ENCODE measurements at places on chromosomes 12 and 14.

DNA sequence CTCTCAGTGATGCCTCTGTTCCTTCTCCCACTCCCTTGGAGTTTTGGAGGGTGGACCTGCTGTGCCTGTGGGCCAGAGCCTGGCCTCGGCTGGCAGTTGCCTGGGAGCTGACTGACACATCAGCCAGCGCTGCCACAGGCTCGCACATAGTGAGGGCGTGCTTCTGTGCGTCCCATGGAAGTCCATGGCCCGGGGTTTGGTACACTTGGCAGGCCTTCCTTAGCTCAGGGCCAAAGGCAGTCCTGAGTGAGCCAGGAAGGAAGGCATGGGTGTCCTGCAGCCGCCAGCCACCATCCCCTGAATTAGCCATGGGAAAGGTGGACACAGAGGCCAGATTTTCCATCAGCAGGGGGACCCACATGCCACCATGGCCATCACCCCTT lies 1.1 kb upstream of the DEGS2 start:
- DNase-seq = no peak

GRCh38 chr12:132562489-132563021 lies 47.8 kb downstream of the LRCOL1 start:
- DNase-seq = no peak

DNA sequence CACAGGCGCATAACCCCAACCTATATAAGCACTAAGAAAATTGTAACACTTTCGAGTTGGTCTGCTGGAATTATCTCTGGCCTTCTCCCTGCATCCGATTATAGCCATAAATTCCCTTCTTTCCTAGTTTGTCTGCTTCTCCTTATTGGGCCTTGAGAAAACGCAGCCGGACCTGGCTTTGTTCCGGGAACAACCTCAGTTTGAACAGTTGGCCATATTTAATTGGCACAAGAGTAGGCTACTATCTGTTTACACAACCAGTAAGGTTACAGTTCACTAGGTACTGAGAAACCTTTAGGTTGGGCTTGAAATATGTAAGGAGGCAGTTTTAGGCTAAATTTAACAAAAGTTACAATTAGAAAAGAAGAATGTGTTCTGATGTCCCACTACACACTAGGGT lies 176.1 kb downstream of the IPO8 start:
- DNase-seq = no peak

DNA sequence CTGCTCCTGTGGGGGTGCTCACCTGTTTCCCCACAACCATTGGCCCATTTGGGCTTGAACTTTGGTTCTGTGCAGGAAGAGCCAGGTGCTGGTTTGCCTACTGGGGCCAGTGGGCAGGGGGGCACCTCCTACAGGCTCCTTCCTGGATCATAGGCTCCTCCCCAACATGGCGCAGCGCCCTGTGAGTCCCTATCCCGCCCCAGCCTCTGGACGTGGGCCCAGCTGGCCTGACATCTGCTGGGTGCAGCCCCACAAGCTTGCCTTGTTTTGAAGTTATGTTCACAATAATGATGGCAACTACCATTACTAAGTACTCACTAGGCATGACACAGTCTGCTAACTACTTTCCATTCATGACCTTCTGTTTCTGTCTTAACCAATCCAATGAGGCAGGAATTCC lies 147.8 kb downstream of the RBM19 start:
- no peak for DNase-seq

DNA sequence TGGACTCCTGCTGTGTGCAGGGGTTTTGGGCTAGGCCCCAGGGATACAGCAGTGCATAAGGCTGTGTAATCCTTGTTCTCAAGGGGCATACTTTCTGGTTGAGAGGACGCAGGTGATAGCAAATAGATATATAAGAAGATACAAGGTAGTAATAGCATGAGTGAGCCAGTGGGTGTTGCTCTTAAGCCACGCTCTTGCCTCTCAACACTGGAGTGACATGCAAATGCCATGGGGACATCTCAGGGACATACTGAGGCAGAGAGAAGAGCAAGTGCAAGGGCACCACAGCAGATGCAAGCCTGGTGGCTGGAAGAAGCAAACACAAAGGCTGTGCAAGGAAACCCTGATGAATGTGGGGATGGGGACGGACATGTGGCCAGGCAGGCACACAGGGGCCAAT lies 223.3 kb downstream of the CHST11 start:
- DNase-seq = no peak

DNA sequence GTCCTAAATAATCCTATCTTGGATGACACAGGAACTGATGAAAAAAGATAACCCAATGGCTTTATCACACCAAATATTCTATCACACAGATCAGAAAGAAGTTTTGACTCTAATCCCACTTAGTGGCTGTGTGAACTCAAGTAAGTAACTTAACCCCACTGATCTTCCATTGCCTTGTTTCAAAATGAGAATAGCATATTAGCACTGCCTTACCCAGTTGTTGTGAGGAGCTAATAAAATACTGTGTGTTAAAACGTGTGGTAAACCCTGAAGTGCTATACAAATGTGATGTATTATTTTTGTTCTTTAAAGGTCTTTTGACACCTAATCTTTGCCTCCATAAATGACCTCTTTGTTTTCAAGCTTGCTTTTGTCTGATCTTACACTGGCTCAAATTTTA lies 60.9 kb upstream of the ARID2 start:
- DNase-seq = no peak

- DNase-seq = no peak
Measured at GRCh38 chr12:52787324-52788191, 8.4 kb downstream of the KRT3 start.

- no peak for DNase-seq
Measured at GRCh38 chr14:73784988-73785313, 66.7 kb upstream of the PTGR2 start.

DNA sequence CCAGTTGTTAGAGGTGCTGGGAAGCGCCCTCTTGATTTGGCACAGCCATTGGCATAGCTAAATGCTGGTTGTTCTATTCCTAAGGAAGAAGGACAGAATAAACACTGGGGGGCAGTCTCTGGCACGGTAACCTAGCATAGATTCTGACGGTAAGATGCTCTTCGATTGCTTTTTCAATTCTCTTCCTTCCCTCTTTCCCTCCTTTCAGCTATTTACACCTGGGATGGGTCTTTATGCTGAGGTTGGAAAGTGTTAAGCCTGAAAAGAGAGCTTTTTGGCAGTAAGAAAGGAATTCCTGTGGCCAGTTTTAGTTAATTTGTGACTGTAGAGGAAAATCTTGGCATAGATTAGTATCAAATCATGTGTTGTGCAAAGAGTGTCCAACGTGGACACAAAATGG lies 162.8 kb downstream of the SNAPC1 start:
- peak; percentile 7 for DNase-seq

DNA sequence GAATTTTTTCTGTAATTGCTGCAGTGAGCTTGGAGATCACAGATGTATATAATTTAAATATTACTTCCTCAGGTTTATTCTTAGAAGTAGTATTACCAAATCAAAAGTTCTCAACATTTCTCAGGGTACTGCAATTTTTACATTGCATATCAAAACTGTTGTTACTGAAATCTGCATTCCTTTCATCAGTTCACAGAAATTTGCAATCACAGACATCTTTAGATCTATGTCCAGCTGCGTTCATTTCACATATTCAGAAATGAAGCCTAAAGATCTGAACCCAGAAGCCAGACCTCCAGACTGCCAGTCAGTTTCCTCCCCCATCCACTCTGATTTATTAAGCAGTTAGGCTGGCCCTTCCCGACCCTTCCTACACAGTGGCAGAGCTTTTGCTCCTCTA lies 18.2 kb upstream of the IFT81 start:
- DNase-seq = no peak

DNA sequence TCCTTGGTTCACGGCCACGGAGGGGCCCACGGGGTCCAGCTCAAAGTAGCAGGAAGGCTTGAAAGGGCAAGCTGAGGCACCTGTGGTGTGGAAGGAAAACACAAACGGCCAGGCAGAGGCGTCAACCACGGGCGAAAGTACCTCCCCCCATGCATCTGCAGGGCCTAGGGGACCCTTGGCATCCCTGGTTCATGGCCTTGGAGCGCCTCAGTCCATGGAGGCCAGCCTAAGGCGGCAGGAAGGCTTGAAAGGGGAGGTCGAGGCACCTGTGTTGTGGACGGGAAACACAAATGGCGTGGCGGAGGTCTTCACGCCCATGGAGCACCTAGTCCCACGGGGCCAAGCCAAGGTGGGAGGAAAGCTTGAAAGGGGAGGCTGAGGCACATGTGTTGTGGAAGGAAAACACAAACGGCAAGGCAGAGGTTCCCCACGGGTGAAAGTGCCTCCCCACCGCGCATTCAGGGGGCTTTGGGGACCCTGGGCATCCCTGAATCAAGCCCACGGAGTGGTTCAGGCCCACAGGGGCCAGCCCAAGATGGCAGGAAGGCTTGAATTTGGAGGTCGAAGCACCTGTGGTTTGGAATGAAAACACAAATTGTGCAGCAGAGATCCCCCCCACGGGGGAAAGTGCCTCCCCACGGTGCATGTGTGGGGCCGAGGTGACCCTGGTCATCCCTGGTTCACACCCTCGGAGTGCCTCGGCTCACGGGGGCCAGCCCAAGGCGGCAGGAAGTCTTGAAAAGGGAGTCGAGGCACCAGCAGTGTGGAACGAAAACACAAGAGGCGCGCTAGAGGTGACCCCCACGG lies 380.8 kb downstream of the ALG10 start:
- DNase-seq = no peak

- peak; percentile 24 for DNase-seq
Measured at GRCh38 chr14:93086441-93087055, 29.2 kb downstream of the ITPK1 start.

DNA sequence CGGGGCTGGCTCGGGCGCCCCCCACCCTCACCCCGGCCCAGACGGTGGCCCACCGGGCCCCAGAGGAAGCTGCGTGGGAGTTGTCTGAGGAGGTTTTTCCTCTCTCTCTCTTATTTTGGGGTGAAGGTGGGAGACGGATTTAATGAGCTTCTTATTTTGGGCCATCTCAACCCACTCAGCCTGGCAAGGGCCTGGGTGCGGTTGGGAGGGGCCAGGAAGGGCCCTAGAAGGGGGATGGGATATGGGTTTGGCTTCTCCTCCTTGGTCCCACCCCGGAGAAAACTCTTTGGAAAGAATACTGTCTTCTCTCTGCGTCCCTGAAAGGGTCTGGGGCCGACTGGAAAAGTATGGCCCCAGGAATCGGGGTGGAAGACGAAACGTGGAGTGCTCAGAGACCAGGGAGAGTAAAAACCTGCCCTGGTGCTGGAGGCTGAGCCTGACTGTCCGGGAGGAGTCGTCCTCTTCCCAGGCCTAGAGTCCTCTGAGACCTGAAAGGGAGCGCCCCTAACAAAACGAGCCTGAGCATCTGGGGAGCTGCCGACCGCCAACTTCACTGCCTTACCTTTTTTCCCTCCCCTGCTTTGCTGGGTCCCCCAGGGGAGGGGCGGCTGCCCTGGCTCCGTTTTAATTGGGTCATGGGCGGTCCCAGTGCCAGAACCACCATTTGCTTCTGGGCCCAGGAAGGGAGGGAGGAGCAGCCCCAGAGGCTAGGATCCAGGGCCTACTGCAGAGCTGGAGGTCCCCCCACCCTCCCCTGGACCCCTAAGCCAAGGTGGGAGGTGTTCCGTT lies 1.6 kb downstream of the MMP14 start:
- DNase-seq = no peak

- DNase-seq = no peak
Measured at GRCh38 chr14:100706860-100707259, 19.8 kb upstream of the DLK1 start.

- no peak for DNase-seq
Measured at GRCh38 chr12:119373001-119373400, 38.5 kb downstream of the CCDC60 start.

GRCh38 chr12:75489187-75489586 lies 8.6 kb downstream of the GLIPR1 start:
- DNase-seq = no peak
